ENCODE measurements at places on chromosomes 5 and 9.

- peak; percentile 12 for DNase-seq
Observed at GRCh38 chr9:13480693-13481092, 201.2 kb upstream of the MPDZ start.

- peak; percentile 70 for DNase-seq
Observed at GRCh38 chr5:135565725-135566421, 12.9 kb downstream of the CXCL14 start.

GRCh38 chr9:113307396-113307975 lies 4.3 kb upstream of the RNF183 start:
- no peak for DNase-seq

DNA sequence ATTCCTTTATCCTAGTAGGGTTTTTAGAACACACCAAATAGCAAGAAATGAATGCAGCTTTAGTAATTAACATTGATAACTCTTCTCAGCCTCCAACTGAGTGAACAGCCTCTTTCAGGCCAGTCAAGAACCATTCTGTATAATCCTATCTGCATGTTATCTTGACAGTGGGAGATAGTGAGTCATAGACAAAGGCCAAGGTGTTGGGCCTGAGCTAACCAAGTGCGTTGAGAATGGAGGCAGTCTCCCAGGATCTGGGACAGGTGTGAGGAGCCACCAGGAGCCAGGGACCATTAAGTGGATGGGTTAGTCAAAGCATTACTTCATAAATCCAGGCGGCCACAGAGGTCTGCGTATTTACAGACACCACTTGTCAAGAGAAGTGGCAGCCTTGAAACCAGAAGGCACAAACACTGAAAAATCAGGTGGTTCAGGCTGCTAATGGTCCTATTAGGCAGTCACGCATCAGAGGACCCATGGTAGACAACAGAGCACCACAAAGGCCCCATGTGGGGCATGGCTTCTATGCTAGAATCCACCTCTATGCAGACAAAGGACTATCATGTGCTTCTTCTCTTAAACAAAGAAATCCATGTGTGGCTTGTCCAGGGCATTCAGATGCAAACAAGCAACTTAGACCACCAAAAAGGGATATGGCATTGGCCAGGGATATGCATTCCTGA lies 409.7 kb upstream of the PIK3R1 start:
- no peak for DNase-seq

DNA sequence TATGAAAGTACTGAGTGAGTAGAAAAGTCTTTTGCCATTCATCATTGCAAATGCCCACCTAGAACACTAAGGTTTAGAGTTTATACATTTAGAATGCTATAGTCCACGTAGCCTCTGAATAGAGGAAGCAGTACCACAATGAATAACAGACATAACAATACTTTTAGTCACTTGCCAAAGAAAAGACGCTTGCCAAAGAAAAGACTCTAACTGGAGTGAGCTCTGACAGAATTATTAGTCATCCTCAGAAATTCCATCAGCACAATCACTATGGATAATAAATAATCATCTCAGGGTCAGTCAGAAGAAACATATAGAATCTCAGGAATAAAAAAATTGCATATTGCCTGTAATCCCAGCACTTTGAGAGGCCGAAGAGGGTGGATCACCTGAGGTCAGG lies 168.5 kb upstream of the TARS1 start:
- DNase-seq = peak; percentile 92

GRCh38 chr5:53481159-53481886 lies 894 bp downstream of the FST start:
- peak; percentile 30 for DNase-seq

GRCh38 chr9:113570106-113570505 lies 106.6 kb downstream of the RGS3 start:
- DNase-seq = no peak

- DNase-seq = no peak
Observed at GRCh38 chr5:11590475-11590874, 313.8 kb downstream of the CTNND2 start.

- DNase-seq = no peak
Observed at GRCh38 chr5:7325975-7326913, 69.7 kb upstream of the ADCY2 start.

DNA sequence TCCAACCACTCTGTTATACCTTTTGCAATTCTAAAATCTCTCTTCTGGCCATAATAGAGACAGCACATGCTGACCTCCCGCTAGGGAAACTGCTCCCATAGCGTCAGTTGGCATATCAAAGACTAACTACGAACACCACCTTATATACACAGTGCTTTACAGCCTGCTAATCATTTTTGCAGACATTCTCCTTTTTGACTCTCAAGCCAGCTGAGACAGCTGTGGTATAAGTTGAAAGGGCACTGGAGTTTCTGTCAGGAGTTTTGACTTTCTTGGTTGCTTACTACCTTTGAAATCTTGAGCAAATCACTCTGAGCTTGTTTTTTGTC lies 160.2 kb upstream of the TBCA start:
- DNase-seq = no peak

DNA sequence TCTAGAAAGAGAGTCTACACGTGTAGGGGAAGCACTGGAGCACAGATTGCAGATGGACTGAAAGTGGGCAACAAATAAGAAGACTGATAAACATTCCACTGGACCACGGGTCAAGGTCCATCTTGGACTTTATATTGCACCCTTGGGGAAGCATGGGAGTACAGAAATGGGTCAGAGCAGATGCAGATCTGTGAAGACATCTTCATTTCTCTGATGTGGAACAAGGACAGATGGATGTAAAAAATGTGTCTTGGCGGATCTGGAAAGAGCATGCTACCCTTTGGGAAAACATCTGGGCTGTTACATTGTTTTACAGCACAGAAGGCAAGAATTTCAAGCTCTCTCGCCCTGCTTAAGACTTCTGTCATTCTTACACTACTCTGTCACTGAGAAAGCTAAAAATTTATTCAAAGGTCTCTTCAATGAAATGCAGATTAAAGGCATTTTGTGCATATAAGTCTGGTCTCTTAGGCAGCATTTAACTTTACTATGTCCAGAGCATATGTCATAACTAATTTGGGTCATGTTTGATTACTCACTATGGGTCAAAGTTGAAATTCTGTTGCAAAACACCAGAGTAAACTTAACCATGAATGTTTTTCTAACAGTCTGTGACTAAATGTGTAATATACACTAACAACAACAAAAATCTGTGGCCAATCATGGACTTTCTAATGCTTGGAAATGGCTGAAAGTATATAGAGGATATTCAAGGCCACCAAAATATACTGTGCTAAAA lies 756.4 kb upstream of the DMAC1 start:
- peak; percentile 32 for DNase-seq

DNA sequence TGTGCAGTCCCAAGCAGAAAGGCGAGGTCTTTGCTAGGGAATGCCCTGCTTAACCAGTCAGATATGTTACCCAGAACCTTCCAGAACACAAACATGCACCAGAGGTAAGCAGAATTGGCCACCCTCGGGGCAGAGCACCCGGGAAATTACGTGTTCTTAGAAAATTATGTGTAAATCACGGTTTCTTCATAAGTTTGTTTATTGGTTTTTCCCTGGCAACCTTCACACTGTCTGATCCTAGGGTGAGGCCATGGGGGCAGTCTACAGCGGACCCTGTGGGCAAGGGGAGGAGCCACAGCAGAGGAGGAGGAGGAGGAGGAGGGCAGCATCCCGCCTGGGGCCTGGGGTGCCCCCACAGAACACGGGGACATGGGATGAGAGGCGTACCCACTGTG lies 31.4 kb downstream of the RXRA start:
- no peak for DNase-seq

DNA sequence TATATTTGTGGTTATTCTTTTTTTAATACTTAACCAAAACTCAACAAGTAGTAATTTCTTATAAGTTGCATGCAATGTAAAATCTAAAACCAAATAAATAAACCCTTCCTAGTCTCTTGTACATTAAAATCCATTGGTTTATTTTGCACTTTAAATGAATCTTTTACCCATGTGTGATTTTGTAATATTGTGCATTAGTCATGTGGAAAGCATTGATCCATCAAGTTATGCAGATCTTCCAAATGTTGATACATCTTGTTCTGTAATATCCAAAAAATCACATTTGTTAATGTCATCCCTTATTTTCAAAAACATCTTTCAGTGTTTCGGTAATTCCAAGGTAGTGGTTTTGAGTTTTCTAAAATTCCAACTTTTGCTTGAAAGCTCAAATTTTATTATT lies 63.3 kb downstream of the CWC27 start:
- DNase-seq = no peak

DNA sequence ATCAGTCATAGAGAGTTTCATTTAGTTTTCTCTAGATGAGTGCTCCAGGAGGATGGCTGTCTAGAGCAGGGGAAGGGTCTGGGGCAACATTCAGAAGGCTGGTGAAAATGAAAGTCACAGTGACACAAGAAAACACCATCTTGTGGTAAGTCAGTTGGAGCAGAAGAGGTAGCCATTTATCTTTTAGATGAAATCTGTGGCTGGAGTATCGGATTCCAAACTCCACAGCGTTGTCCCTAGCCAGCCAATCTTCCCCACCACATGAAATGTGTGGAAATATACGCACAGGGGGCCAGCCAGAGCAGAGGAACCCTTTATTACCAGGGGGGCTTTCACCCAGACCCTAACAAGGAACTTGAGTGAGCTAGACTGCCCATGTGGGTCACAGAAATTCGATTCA lies 15.9 kb upstream of the TNFAIP8 start:
- DNase-seq = no peak

DNA sequence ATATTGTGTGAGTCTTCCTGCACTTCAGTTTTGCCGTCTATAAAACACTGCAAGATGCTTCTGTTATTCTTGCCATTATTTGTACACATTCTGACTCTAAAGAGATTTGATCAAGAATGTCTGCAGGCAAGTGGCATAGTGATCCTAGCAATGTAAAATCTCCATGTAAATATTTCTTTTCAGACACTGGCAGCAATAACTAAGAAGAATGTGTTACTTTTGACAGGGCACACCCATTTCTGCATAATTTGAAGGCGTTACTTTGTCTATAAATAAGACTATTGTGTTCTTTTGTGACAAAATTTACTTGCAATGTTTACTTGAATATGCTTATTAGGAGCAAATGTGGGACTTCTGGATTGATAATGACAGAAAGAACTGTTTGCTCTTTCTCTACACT lies 20.1 kb downstream of the RANBP3L start:
- no peak for DNase-seq

DNA sequence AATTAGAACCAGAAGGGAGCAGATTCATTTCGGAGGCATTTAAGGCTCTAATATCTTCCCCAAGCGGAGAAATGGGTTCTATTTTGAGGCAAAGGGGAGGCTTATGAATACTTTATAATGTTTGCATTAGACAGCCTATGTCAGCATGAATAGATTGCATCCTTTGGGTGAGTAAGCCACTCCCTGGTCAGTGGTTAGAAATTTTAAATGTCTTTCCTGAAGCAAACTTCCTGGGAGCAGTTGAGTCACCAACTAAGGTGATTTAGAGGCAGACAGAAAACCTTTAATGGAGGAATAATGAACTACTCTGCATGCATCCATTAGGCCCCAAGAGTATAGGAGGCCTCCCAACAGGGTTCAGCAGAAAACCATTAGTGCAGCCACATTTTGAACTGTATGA lies 204.9 kb downstream of the ELAVL2 start:
- no peak for DNase-seq

DNA sequence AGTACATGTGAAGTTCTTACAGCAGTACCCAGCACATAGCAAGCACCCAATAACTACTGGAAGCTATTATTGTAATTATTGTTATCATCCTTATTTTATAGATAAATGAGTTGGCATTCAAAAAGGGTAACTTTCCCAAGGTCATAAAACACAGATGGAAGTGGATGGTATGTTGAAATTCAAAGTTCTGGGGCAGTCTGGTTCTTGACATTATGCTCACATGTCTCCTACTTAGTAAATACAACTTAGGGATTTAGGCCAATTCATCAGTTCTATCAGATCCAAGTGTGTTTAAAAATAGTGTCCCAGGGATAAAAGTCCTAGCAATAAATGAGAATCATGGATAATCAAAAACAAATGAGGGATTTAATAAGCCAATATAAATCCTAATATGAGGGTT lies 265.2 kb downstream of the ADAMTSL1 start:
- DNase-seq = no peak

DNA sequence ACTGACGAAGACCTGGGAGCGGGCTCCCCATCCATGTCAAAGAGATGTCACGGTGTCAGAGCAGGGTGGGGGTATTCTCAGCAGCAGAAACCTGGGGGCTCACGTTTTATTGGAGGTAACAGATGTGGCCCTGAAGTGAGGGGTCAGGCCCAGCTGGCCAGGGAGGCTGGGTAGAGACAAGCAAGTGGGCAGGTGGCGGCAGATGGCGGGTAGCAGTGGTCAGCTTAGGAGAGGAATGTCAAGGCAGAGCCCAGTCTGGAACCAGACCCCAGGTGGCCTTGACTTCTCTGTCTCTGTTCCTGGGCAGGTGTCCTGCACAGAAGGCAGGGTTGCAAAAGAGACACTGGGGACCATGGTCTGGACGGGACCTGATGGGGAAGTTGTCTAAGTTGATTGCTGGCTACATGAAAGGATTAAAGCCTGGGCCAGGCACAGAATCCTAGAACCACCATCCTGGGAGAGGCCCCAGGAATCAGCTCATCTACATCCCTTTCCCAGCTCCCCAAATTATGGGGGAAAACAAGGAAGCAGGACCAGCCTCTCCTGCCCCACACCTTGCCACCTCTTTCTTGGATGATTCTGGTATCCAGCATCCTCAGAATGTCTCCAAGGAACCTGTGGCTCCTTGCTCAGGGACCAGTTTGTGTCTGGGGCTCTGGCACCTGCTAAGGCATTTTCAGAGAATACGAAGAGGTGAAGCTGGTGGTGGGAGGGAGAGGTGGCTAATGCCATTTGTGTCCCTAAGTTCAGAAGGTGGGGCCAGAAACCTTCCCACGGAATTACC lies 72.5 kb downstream of the AMBP start:
- no peak for DNase-seq

- DNase-seq = no peak
Observed at GRCh38 chr9:127903557-127904475, 4.4 kb upstream of the ST6GALNAC6 start.

- DNase-seq = peak; percentile 38
Observed at GRCh38 chr9:133122935-133123611, 2.0 kb upstream of the RALGDS start.

- DNase-seq = no peak
Observed at GRCh38 chr5:4083591-4084337, 488.1 kb downstream of the IRX1 start.

DNA sequence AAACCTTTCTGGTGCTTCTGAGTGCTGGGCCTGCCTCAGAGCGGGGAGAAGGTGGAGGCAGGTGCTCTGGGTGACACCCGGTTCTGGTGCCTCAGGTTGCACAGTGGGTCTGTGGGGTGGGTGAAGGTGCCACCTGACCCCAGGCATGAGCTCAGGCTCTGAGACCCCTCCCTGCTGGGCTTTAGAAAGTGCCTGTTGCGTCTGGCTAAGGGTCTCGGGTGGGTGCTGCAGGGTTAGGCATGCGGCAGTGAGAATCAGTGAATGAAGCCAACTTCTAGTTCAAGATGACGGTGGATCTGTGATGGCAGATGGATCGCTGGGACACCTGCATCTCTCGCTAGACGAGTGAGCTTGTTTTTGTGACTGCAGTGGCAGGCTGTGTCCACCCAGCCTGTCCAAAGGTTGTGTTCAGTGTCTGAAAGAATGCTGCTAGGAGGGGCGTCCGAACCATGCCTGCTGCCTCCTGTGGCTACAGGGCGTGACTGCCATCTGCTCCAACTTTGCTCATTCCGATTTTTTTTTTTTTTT lies 5.0 kb downstream of the SQSTM1 start:
- no peak for DNase-seq
